ENCODE measurements at places on chromosomes 2 and 18. TPM values are rescaled to one million over a fixed set of nuclear protein-coding genes. Genes with fewer than 3 reads are reported as not detected.

- H3K4me3 ChIP-seq = no peak overlapping the region
- H3K36me3 ChIP-seq = no peaks in the 10 kb centered on the region
- H3K27ac ChIP-seq = no peak overlapping the region
- DNase-seq = no peak
- no peaks in the 10 kb centered on the region for H3K4me1 ChIP-seq
These were observed 1230.6 kb upstream of the CHAC2 start for GRCh38 chr2:52536929-52537460.

- no peak overlapping the region for H3K27ac ChIP-seq
- H3K36me3 ChIP-seq = peaks cover 6% of the 10 kb centered on the region
These were observed 256.7 kb downstream of the HDAC4 start for GRCh38 chr2:239143858-239144712.

GRCh38 chr2:193428336-193428818 is 1233.6 kb upstream of the TMEFF2 start:
- H3K27ac ChIP-seq = peak overlapping the region; percentile 75
- no peak overlapping the region for H3K4me3 ChIP-seq
- peaks cover 13% of the 10 kb centered on the region for H3K4me1 ChIP-seq
- H3K27me3 ChIP-seq = no peaks in the 10 kb centered on the region
- H3K36me3 ChIP-seq = no peaks in the 10 kb centered on the region

GRCh38 chr18:25223211-25223610 is 128.8 kb downstream of the ZNF521 start:
- no peaks in the 10 kb centered on the region for H3K27me3 ChIP-seq
- peaks cover 44% of the 10 kb centered on the region for H3K36me3 ChIP-seq
- H3K4me1 ChIP-seq = peaks cover 12% of the 10 kb centered on the region
- no peak overlapping the region for H3K27ac ChIP-seq
- H3K4me3 ChIP-seq = no peak overlapping the region

- H3K36me3 ChIP-seq = no peaks in the 10 kb centered on the region
- H3K27ac ChIP-seq = no peak overlapping the region
- H3K4me1 ChIP-seq = peaks cover 14% of the 10 kb centered on the region
- H3K4me3 ChIP-seq = no peak overlapping the region
These were observed 3.0 kb upstream of the PLEK start for GRCh38 chr2:68362069-68362468.

DNA sequence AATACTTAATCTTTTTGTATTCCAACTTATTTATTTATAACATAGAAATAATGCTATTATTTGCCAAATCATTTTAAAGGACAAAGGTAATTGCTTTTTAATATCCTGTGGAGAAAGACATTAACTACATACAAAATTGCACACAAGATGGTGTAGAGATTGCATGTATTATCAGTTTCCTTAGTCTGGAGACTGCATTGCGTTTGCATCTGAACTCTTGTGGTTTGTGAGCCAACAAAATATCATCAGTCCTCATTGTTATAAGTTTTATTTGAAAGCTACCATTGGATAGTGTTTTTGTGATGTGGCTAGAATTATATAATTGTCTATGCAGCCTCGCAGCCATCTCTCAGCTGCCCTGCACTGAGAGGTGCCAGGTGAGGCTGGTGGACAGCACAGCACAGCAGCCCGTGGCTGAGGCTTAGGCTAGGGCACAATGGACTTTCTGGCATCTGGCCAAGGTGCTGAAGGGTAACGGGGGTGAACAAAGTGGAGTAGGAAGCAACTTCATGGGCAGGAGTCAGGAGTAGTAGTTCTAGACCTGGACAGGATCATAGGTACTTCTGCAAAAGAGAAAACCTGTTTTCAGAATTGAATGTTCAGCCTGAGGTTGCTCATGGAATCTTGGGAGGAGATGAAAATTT is 15.1 kb downstream of the RASGRP3 start:
- H3K4me3 ChIP-seq = no peak overlapping the region
- H3K27me3 ChIP-seq = no peaks in the 10 kb centered on the region
- no peaks in the 10 kb centered on the region for H3K36me3 ChIP-seq
- no peak overlapping the region for H3K27ac ChIP-seq
- DNase-seq = no peak
- H3K4me1 ChIP-seq = no peaks in the 10 kb centered on the region

- no peaks in the 10 kb centered on the region for H3K36me3 ChIP-seq
- H3K4me1 ChIP-seq = no peaks in the 10 kb centered on the region
- no peaks in the 10 kb centered on the region for H3K27me3 ChIP-seq
- no peak for DNase-seq
- H3K27ac ChIP-seq = no peak overlapping the region
These were observed 171.2 kb downstream of the FBXO15 start for GRCh38 chr18:73976433-73976832.

Gene C1GALT1C1L
- total RNA-seq = not detected

Gene FAM228A
- total RNA-seq = 0.51 TPM

Data from neural crest cell (in vitro differentiated cells).